ENCODE measurements at places on chromosomes 4 and X.

- DNase-seq, result no peak
Observed at GRCh38 chrX:48649102-48649501, 34.5 kb upstream of the WAS start.

- DNase-seq, result no peak
Observed at GRCh38 chr4:67452100-67452845, 93.0 kb downstream of the CENPC start.

DNA sequence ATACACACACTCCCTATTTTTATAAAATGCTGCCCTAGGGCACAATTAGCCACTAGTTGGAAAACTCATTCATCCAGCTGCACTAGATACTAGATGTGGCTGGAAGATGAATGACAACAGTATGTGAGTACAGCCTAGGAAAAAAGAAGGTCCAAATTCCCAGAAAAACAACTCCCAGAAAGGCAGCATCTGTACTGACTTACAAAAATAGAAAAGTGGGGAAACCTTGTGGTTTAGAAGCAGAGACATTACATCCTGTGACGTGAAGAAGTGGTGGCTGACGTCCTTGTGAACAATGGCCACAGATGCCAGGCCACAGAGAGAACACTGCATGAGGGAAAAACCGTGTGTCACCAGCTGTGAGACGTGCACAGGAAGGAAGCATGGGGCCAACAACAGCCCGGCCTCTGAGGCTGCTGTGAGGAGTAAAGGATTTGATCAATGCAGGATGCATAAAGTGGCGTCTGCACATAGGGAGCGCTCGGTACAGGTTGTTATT is 81.2 kb downstream of the SPRY1 start:
- peak; percentile 25 for DNase-seq

DNA sequence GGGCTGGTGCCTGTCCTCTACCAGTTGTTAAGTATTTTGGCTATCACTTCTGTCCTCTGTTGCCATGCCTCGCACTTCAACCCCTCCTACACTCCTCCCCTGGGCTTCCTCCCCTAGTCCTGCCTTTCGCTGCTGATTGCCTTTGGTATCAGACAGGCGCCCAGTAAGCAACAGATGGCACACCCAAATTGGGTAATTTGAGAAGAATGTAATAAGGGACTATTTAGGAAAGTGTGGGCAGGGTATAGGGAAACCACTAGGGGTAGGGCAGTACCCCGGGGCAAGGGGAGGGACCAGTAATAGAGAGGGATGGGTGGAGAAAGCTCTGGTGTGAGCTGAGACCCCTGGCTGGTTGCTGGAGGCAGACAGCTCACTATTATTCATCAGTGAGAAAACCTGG is 172.7 kb upstream of the USP9X start:
- no peak for DNase-seq

GRCh38 chr4:182593864-182594263 is 323.3 kb downstream of the DCTD start:
- DNase-seq, result no peak

- DNase-seq, result peak; percentile 32
Observed at GRCh38 chrX:19225909-19226308, 103.6 kb upstream of the ADGRG2 start.

- DNase-seq, result no peak
Observed at GRCh38 chr4:15240764-15241163, 187.1 kb upstream of the C1QTNF7 start.

DNA sequence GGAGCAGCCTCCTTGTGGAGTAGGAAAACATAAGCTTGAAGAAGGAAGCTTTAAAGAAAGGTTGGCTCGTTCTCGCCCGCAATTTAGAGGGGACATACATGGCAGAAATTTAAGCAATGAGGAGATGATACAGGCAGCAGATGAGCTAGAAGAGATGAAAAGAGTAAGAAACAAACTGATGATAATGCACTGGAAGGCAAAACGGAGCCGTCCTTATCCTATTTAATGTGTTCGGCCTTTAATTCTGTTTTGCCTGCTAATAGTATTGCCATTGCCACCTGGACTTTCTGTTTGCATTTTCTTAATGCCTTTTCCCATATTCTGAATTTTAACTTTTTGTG is 1.4 kb downstream of the TCEAL1 start:
- DNase-seq, result no peak

DNA sequence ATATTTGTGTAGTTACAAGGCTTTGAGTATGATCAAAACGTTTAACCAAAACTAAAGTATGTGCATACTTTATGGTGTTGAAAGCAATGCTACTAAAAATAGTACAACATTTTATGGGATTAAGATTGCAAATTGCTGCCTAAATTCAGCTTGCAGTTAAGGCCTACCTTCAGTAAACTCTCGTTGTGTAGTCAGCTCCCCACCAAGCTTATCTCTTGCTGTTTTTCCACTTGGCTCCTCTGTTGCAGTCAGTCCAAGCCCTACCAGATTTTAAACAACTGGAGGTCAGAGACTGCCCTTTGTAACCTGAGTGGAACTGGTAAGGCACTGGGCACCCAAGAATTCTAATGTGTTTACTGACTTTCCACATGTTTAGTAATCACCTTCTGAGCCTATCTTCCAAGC is 25.7 kb downstream of the AFF1 start:
- no peak for DNase-seq

- peak; percentile 4 for DNase-seq
Observed at GRCh38 chr4:83083925-83084475, 30.5 kb downstream of the PLAC8 start.

DNA sequence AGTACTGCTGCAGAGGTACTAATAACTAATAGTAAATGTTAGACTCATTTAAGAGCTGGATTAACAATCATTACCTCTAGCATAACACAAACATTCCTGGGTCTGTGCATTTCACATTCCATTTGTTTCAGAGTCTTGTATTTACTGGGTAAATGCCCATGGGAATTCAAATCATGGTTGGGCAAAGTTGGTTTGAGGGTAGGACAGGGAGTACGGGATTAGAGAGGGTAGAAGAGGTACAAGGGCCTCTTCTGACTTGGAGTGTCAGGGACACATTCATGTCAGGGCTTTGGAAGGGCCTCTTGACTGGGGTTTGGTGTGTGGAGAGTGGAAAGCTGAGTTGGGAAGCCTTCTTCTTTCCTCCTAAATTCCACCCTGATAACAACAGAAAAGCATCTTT is 65.9 kb downstream of the WWC2 start:
- no peak for DNase-seq

GRCh38 chrX:16239211-16239610 is 71.9 kb downstream of the MAGEB17 start:
- no peak for DNase-seq

GRCh38 chrX:53223955-53224859 is 800 bp downstream of the KDM5C start:
- DNase-seq, result no peak

- DNase-seq, result no peak
Observed at GRCh38 chr4:70842761-70843435, 3.2 kb upstream of the GRSF1 start.

DNA sequence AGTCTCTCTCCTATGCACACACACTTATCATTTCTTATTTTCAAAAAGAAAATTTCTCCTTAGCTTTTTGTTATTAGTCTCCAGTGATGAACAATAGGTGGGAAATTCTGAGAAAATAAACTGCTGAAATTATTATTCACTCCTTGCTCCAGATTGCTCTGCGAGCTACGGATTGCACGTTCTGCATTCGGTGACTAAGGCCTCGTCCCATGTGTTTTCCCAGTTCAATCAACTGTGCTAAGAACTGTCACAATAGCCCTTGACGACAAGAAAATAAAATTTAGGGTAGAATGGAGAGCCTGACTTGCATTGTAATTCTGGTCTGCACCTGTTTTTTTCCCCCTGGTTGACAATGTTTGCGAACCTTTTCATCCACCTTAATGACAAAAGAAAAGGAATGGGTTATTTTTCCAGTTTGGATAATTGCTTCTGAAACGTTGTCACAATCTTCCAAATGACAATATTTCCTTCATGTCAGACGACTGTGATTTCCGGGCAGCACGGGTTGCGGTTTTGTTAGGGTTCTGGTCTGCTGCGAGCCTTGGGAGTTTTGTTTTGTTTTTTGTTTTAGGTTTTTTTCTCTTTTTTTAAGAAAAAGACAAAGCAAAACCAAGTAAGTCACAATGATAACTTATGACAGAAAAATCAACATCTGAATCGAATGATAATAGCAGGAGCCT is 124.5 kb upstream of the NOCT start:
- DNase-seq, result no peak

GRCh38 chr4:186134257-186134656 is 29.8 kb downstream of the FAM149A start:
- DNase-seq, result no peak

- DNase-seq, result no peak
Observed at GRCh38 chr4:6221301-6221850, 21.0 kb upstream of the JAKMIP1 start.

DNA sequence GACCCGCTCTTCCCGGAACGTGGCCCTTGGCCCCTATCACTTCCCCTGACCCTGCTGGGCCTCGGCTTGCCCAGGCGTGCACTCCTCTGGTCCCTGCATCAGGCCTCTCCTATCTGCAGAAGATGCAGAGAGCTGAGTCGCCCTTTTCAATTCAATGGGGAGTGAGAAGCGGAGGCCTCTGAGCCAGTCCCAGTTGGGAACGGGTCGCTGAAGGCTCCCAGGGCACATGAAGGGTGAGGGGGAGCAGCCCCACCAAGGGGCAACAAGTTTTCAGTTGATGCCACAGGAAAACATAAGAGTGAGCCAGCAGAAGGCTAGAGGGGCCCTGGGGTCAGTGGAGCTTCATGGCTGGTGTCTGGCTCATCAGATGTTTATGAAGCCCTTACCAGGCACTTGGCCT is 17.1 kb downstream of the PSAPL1 start:
- DNase-seq, result peak; percentile 8

DNA sequence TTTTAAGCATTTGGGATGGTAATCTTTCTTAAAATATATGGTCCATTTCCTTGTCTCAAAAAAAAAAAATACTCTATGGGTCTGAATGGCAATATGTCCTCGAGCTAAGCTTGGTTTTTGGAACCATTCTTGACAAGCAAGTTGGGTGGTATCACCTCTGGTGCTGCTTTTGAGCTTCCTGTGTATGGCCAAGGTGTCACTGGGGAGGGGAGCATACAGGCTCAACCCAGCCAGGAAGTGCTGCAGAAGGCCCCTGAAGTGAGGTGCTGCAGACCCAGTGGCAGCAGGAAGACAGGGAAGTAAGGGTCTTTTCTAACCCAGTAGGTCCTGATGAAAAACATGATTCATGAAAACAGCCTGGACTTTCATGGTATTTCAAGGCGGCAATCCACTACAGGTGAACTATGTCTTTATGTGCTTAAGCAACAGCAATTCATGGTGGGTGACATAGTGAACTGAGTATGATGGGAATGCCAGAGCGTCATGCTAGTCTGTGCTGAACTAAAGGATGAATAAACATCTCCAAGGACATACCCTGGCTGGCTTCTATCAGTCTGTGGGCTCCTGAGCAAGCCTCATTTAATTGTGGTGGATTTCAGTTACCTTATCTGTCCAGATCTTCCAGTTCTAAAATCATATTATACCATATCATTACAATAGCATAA is 15.1 kb downstream of the TRAPPC2 start:
- DNase-seq, result no peak

DNA sequence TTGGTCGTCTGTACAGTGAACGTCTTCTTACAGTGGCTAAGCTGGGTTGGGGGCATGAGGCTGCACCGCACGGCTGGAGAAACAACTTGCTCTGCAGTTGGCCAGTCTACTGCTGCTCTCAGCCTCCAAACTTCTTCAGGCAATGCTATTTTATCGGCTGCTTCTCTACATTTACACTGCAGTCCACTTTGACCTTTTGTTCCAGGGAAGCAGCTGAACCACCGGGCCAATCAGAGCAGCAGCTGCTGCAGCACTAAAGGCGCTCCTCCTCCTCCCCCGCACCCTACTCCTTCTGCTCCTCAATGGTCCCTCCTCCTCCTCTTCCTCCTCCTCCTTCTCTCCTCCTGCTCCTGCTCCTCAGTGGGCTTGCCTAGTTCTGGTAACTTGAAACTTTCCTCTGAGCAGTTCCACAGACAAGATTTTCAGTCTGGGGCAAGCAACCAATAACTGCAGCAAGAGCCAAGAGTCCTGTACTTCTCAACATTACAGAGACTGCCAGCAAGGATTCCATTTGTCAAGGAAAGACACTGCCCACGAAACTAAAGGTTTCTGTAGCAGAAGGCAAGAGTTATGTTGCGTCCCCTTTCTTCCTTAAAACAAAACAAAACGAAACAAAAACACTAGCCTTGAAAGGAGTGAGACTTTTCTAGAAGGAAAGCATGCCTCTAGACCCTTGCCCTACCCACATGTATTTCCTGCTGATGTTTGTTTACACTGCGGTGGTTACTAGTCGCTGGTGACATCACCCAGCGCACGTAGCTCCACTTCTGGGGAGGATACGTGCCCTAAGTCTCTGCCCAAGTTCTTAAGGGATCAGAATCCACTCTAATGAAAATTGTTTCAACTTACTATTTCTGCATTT is 125.7 kb upstream of the NAP1L5 start:
- peak; percentile 97 for DNase-seq

- no peak for DNase-seq
Observed at GRCh38 chr4:121952290-121952689, 430 bp upstream of the TRPC3 start.

DNA sequence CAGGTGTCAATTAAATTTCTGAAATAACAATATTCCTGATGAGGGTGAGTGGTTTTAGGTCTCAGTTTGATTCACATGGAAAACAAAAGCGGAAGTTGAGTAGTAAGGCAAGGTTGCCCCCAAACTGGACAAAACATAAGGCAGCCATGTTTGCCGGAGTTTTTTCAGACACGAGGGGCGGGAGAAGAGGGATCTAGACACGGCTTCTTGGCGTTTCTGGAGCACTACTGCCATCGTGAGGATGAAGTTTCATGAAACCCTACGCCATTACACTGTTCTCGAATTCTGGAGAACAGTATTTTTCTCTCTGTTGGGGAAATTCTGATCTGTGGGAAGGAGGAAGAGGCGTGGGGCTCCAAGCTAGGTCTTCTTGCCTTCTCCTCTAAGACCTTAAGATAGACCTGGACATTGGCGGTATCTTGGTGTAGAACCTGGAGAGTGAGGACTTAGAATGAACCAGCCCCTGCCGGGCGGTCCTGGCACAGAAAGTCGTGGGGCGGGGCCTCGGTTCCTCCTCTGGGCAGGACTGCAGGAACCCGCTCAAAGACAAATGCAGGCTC is 160.3 kb downstream of the OR13H1 start:
- no peak for DNase-seq

GRCh38 chrX:148771440-148771839 is 271.0 kb downstream of the AFF2 start:
- no peak for DNase-seq

- no peak for DNase-seq
Observed at GRCh38 chr4:163495900-163496299, 1.4 kb downstream of the TMA16 start.

Measured in lung (tissue), 17 donors.